ENCODE measurements at places on chromosomes 1 and 21.

DNA sequence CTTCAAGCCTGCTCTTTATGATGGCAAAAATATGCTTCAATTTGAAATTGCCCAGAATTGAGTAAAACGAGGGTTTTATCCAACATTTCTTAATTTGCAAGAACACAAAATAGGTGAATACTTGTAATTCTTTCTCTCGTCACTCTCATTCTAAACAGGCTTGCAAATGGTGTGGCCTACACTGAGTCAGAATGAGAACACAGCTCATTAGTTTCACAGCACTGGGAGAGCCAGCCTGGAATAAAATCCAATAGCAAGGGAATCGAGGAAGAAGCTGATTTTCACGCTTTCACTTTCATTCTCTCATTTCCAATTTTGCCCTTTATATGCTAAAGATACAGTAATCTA lies 537.5 kb downstream of the LTN1 start:
- DNase-seq: no peak

DNA sequence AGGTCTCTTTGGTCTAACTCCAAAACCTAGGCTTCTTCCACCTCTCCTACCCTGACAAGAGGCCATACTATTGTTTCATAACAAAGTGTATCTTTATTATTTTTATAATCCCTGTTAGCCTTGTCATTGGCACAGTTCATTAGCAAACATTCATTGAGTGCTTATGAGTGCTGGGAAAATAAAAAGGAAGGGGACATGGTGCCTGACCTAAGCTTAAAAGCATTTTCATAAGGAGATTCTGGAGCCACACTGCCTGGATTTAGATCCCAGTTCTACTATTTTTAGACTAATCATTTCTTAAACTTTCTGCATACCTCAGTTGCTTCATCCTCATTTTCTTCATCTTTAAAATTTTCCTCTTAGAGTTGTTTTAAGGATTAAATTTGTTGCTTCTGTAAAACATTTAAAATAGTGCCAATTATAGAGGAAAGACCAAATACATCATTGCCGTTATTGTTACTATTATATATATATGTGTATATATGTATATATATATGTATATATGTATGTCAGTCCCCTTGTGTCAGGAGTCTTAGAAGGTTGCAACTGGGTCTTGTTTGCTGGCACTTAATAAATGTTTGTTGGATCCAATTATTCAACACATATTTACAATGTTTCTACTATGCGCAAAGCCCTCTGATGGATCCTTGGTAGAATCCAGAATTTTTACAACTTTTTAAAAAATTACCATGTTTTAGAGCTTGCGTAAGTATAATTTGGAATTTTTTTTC lies 250.9 kb upstream of the SGIP1 start:
- DNase-seq: no peak

DNA sequence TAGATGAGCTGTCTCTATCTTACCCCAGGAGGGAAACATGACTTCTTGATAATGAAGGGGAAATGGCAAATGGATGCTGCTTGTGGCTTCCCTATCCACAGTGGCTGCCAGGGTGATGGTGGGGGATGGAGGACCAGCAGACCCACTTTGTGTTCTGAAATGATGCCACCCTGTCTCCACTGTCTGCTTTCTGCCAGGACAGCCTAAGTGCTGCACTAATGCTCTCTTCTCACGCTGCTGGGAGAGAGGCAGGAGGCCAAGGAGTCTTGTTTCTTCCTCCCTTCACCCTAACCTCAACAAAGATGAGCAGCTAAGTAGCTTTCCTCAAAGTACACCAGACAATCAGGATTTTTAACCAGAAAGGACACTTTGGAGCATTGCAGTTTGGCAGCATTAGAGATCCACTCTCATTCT lies 36.6 kb downstream of the XCL1 start:
- no peak for DNase-seq

DNA sequence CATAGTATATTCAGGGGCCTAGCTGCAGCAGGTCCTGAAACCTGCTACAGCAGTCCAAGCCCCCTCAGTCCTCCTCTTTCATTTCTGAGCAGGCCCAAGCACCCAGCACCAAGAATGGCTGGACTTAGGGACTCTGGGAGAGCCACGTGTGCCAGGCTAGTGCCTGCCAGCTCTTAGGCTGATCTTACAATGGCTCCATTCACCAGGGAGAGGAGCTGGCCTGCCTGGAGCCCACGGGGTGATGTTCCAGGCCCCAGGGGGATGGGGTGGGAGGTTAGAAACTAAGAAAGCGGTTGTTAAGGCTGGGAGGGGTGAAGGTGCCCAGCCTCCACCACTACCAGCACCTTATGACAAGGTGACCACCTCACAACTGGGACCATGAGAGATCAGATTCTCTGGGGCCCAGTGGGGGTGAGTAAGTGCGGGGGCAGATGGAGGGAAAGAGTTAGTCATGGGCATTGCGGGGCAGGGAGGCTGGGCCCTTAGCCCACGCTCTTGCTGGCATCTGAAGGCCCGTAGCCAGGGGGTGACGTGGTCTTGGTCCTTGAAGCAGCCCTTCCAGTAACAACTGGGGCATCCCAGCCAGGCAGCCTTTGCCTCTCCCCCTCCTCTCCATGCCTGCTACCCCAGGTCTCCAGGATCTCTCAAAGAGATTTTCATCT lies 30.3 kb upstream of the CLIC4 start:
- no peak for DNase-seq

GRCh38 chr1:11051781-11052511 lies 4.9 kb upstream of the MASP2 start:
- DNase-seq: no peak

GRCh38 chr1:58324558-58324957 lies 222.0 kb downstream of the OMA1 start:
- DNase-seq: no peak

DNA sequence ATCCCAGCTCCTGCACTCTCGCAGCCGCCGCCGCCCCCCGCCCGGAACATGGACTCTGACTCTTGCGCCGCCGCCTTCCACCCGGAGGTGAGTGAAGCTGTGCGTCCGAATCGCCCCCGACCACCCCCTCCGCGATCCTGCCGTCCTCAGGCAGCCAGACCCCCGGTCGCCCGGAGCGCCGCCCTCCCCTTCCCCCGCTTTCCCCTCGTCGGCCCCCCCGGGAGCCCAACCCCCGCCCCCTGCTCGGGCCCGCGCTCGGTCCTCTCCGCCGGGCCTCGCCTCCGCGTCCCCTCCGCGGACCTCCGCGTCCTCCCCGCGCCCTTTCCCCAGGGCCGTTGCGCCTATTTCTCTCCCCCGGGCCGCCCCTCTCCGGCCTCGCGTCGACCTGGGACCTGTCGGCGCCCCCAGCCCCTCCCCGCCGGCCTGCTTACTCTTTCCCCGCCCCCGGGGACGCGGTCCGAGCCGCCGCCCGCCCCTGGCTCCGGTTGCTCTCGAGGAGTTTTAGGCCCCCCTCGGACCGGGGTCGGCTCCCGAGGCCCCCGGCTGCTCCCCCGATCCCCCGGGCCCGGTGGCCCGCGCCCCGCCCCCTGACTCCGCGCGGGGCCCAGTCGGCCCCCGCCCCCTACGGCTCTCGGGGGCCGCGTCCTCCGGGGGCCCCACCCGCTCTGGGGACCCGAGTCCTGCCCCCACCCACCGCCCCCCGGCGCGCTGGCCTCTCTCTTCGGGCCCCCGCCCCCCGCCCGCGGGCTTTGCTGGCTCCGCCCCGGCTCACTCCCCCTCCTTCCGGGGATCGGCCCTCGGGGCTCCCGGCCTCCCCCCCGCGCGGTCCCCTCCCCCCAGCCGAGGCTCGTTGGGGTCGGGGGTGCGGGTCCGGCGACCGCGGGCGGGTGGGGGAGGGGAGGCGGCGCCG lies 743 bp downstream of the PHF13 start:
- no peak for DNase-seq

DNA sequence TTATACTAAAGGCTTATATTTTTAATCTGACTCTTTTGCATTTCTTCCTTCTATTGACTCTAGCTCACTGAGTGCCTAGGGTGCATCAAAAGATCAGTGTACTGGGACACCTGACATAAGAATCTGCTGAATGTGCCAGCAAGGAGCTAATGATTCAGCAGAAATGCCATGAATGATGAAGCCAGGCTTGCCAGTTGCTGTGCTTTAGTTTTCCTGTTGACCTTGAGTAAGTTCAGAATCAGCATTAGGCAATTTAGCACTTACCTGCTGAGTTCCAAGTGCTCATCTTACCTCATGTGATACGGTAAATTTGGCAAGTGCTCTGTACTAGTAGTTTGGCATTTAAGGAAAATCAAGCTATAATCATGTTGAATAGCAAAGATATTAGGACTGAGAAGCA lies 523.2 kb upstream of the B3GALT2 start:
- DNase-seq: no peak

DNA sequence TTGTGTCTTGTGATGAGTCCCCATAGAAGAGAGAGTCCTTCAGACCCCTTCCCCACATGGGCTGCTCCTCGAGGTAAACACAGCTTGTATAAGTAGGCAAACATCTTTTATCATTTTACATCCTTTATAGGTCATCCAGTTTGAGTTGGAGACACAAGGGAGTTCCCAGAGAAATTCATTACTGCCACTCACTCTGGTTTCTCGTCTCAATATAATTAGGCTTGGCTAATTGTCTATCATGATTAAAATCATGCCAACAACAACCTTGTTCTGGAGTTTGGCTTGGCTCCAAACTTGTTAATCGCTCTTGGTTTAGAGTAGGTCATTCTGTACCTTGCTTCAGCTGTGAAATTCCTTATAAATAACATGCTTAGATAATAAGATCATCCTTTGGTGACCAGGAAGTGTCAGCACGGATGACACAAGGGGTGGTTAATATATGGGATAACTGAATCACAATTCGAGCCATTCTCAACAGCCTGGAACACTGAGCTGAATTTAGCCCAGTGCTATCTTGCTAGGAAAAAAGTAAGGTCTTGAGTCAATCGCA lies 70.7 kb upstream of the DAB1 start:
- DNase-seq: no peak

- no peak for DNase-seq
Measured at GRCh38 chr1:9075022-9075421, 5.6 kb upstream of the SLC2A5 start.

DNA sequence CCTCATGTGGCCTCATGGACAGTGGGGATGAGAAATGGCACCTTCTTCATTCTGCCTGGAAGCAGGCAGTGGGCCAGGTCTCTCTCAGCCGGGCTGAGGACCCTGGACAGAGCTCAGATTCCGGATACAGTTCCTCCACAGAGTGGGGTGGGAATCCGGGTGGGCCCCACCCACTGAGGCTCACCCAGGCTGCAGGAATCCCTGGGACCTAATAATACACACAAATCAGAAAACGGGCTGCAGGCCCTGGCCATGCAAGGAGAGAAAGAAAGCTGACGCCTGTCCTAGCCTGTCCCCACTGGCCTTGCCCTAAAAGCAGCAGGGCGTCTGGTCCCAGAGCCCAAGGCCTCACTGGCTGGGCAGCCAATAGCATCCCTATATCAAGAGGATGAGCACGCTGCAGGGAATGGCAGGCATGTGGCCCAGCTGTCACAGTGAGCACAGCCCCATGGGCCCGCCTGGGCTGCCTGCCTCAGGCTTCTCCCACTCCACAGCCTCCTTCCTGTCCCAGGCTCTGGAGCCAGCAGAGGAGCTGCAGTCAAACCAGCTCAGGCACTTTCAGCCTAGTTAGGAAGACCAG lies 25.3 kb downstream of the ACTA1 start:
- no peak for DNase-seq

- no peak for DNase-seq
Measured at GRCh38 chr1:115462566-115463076, 124.6 kb upstream of the NGF start.

DNA sequence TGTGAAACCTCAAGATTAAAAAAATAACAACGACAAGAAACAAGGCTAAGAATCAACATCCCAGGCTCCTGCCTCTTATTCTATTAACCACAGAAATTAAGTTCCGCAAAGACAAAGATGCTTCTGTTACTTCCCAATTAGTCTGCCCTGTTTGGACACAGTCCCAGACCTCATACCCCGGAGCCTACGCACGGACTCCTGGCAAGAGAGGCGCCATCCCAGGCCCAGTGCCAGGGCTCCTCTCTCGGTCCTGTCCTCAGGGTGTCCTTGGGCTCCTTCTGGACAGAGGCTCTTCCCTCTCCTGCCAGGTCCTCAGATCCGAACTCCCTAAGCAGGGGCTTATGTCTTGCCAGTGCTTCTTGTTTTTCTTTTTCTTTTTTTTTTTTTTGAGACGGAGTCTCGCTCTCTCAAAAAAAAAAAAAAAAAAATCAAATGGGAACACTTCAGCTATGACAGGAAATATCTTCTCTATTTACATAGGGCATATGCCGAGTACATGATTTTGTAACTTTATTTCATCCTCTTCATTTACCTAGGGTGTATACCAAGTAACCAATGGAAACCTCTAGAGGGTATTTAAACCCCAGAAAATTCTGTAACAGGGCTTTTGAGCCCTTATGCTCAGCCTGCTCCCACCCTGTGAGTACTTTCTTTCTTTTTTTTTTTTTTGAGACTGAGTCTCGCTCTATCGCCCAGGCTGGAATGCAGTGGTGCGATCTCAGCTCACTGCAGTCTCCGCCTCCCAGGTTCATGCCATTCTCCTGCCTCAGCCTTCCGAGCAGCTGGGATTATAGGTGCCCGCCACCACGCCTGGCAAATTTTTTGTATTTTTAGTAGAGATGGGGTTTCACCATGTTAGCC lies 11.7 kb upstream of the ENO1 start:
- DNase-seq: no peak

DNA sequence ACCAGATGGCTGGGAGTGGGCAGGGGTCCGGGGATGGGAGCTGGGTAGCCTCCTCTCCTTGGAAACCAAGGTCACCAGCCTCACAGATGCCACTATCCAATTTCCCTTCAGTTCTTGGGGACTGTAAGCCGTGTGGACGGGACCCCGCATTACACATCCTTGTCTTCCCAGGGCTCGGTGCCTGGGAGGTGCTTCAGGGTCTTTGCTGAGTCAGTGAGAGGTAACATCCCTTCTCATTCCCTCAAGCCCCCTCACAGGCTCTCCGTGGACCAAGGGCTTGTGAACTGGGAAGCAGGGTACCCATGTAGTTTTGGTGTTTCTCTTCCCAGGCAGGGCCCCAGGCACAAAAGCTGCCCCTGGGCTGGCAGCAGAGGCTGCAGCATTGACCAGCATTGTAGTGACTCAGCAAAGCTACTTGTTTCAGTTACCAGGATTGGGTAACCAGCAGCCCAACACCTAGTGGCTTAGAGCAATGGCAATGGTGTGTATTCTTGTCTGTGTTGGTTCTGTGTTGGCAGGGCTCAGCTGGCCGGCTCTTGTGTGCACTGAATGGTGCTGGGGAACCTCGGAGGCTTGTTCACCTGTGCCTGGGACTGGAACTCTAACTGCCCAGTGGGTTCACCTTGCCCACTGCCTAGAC lies 24.6 kb upstream of the PCBP3 start:
- DNase-seq: no peak

DNA sequence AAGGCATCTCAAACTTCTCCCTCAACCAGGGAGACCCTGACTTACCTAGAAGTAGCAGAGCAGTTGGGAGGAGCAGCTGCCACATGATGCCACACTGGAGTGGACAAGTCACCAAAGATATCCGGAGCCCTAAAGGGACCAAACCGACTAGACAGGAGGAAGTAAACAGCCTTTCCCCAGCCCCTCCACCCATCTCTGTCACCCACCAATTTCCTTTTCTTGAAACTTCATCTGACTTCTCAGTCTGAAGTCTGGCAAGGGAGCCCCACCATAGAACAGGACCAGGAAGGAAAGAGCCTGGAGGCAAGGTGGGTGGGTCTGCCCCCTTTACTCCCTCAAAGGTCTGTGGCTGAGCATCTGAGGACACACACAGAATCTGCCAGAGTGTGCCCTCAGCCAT lies at the start of gene FCGR3A:
Gene FCGR3A, minus strand, starts transcription at position 167 of the 400 bp plus-strand sequence. Its CDS starts 82 bp downstream, at position 85.
- no peak for DNase-seq

GRCh38 chr1:21200767-21201166 lies 24.1 kb upstream of the EIF4G3 start:
- DNase-seq: no peak
